CD4-positive, alpha-beta T cell treated with Interleukin-17A for 4 hours (primary cell): ENCODE measurements at places on chromosomes 16 and 17.

DNA sequence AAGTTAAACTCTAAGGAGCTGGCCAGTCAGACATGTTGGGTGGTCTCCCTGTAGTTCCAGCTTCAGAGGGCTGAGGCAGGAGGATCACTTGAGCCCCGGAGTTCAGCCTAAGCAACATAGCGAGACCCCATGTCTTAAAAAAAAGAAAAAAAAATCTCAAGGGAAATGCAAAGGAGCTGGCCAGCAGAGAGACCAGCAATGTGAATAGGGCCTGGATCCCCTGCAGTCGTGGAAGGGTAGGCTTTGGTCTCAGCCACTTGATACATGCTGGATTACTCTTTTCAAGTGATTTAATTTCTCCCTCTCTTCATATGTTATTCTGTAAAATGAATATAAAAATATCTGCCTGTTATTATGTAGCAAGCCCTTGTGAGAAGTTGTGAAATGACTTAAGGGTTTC, 207.7 kb downstream of the SPECC1 start:
- DNase-seq = no peak

- DNase-seq = no peak
Measured at GRCh38 chr17:31252741-31253140, 44.3 kb downstream of the OMG start.

- DNase-seq = no peak
Measured at GRCh38 chr17:29972277-29972676, 30.8 kb downstream of the EFCAB5 start.

DNA sequence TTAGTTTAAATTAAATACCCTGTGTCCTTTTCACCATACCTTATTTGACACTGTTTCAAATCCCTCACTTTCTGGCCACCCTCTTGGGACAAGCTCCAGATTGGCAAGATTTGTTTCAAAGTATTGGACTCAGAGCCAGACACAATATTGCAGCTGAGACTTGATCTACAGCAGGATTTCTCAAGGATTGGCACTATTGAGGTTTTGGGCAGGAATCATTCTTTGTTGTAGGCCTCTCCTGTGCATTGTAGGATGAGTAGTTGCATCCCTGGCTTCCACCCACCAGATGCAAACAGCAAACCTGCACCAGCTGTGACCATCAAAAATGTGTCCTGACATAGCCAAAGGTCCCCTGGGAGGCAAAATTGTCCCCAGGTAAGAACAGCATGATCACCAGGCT, 181.2 kb downstream of the CHD9NB start:
- DNase-seq = no peak

DNA sequence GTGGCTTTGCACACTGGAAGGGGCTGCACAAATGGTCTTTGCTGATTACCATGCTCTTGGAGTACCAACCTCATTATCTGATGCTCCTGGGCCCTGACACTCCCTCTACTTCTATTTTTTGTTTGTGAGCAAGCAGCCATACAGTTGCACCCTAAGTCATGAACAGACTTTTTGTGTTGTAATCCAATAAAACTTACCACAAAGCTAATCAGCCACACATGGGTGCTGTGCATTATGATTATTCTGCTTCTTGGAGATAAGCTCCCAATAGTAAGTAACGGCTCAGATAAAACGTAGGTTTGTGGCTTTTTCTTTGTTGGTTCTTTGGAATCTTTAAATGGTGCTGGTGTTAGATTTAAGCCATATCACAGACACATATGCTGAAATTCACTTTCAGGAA, 76.2 kb downstream of the CCT6B start:
- DNase-seq = no peak

GRCh38 chr16:30949650-30950515, 1.0 kb downstream of the ORAI3 start:
- peak; percentile 49 for DNase-seq

DNA sequence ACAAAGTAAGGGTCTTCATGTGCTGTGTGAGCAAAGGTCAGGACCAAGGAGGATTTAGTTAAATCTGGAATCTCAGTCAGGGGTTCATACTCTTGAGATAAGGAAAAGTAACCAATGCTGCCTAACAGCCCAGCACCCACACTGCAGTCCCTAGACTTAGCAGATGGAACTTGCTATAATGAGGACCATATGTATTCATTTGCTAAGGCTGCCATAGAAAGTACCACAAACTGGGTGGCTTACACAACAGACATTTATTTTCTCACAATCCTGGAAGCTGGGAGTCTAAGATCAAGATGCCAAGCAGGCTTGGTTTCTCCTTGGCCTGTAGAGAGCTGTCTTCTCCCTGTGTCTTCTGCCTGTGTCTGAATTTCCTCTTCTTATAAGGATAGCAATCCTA, 20.8 kb downstream of the ZP2 start:
- DNase-seq = no peak
